ENCODE measurements at places on chromosomes 2 and 18.

DNA sequence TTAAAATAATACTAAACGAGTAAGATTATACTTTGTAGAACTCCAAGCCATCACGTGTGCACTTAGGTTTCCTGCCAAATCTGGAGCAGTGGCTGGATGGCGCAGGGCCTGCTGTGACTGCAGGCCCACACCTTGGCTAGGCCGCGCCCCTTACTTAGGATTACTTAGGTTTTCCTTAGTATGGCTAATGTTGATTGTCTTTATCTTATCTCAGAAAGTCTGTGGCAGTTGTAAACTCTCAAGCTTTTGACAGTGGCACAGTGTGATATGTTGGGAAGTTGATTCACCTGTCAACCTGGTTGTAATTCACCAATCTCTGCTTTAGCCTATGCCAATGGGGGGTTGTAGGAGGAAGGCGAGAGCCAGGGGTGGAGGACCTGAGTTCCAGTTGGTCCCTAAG is 208.4 kb downstream of the ZNF407 start:
- no peak for DNase-seq

DNA sequence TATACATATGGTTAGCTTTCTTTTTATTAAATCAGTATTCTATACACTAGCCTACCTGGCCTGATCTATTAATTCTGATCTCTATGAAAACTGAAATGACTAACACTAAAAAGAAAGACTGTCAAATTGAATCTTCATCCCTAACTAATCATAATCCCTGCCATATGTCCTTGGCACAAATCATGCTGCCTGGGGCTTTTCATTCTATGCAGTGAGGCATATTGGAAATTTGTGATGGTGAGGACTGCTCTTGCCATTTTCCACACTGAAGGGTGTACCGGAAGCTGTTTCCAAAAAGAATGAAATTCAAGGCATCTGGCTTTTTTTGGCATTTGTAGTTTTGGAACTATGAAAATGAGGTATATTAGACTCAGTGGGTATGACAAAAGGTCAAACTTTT is 39.7 kb downstream of the RAPGEF4 start:
- no peak for DNase-seq

GRCh38 chr2:37671816-37672103 is 318 bp upstream of the CDC42EP3 start:
- no peak for DNase-seq

- no peak for DNase-seq
Measured at GRCh38 chr2:44954889-44955592, 13.5 kb downstream of the SIX3 start.

GRCh38 chr2:16664052-16664731 is 1.4 kb downstream of the CYRIA start:
- no peak for DNase-seq

DNA sequence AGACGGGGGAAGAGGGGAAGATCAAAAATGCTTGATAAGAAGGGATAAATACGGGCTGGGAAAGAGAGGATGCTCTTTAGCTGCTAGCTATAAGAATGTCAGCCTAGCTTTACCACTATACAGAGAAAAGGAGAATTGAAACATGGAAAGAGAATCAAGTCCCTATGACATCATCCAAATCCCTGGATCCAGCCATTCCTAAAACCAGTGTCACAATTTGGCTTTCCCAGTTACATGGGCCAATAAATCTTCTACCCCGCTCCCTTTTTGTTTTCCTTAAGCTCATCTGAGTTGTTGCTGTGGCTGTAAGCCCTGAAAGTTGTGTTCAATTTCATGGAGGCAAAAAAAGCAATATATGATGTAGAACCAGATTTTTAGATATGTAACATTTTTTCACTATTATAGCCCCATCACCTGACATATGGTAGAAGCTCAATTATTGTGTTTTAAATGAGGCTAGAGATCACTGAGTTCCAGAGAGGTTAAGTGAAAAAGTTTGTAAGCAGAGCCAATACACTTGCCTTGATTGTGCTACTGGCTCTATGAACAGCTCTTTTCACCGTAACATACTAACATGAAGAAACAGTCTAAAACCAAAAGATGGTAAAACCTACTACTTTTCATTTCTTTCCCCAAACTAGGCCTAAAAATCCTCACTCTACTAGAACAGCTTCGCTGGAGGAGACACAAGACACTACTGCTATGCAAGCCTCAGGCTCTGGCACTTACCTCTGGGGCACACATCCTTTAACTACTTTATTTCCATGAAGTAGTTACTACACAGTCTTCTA is 4.3 kb downstream of the HNRNPLL start:
- no peak for DNase-seq

DNA sequence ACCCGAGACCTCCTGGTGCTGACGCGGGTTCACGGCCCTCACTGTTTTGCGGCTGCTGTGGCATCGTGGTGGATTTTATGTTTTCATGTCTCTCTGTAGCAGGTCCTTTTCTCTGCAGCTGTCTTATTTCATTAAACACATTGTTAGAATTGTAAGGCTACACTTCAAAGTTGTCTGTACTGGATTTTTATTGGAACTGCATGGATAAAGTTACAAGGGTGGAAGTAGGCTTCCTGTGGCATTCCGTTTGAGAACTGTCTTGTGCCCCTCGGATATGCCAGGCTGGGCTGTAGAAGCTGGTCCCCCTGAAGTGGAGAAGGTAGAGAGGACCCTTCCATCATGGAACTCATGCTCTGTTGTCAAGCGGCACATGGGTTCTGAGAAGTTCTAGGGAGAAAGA is 127.3 kb downstream of the SNTG2 start:
- no peak for DNase-seq

DNA sequence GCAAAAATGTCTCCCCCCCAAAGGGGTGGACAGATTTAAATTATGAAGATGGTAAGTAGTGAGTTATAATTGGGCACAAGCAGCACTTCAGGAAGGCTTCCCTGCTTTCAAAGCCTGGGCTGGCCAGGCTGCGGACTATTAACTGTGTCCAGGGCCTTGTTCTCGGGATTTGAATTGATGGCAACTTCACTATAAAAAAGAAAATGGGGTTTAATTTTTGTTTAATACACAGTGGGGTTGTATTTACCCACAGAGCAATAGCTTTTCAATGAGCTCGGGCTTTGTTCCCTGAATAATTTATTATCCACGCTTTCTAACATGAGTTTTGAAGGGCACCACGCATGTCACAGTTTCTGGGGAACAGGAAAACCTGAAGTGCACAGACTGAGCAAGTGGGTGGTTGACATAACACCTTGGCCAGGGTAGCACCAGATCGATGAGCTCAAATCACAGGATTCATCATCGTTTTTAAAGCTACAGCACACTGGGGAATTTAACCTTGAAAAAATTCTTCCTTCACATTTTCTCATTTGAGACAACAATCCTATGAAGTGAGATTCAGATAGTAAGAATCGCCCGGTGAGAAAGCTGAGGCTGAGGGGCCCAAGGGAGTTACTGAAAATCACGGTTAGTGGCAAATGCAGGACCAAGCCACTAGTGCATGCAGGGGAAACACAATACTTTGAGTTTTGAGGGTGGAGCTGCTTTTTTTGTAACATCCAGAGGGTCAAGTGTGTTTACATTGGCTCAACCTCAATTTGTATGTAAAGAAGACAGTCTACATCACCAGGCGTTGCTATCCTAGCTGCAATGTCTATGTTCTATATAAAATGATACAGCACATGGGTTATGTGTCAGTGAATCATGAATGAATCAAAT is 28.9 kb upstream of the LMAN1 start:
- no peak for DNase-seq

GRCh38 chr18:56026509-56026908 is 438.5 kb upstream of the TCF4 start:
- no peak for DNase-seq

GRCh38 chr2:231355508-231356465 is 39.7 kb upstream of the B3GNT7 start:
- DNase-seq: no peak

GRCh38 chr2:113216321-113216720 is 42.5 kb downstream of the PSD4 start:
- DNase-seq: no peak

GRCh38 chr2:40228310-40228709 is 223.6 kb downstream of the SLC8A1 start:
- no peak for DNase-seq

DNA sequence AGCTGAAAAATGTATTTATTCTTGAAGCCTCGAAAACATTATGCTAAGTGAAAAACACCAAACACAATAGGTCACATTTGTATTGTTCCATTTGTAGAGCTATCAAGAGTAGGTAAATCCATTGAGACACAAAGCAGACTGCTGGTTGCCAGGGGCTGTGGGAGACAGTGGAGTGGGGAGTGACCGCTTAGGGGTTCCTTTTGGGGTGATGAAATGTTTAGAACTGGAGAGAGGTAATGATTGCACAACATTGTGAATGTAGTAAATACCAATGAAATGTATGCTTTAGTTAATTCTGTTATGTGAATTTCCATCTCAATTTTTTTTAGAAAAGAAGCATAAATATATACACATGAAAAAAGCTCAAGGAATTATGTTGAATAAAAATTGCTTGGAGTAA is 15.8 kb downstream of the KCTD18 start:
- no peak for DNase-seq
